ENCODE measurements at places on chromosomes 5 and 9. TPM values are rescaled to one million over a fixed set of nuclear protein-coding genes. Genes with fewer than 3 reads are reported as not detected.

PCDHA2 gene
- 0.20 TPM for total RNA-seq

CCDC152 gene
- 1.4 TPM for total RNA-seq

ADAM19 gene
- total RNA-seq: 13.1 TPM

DEPDC1B gene
- total RNA-seq: not detected

OR13F1 gene
- not detected for total RNA-seq

GABBR2 gene
- total RNA-seq: 0.22 TPM

PCDHB15 gene
- 3.2 TPM for total RNA-seq

PCDHGC5 gene
- total RNA-seq: 1.4 TPM

SELENOP gene
- total RNA-seq: 161 TPM

FOXI1 gene
- total RNA-seq: not detected

CFAP157 gene
- not detected for total RNA-seq

UBE2QL1 gene
- 10.8 TPM for total RNA-seq

FYB1 gene
- 8.4 TPM for total RNA-seq

DNAJC25 gene
- total RNA-seq: 8.7 TPM

SLC6A19 gene
- total RNA-seq: not detected

DRD1 gene
- not detected for total RNA-seq

SCGB3A2 gene
- total RNA-seq: not detected

DMGDH gene
- 1.3 TPM for total RNA-seq

DDX4 gene
- total RNA-seq: not detected

ZNF300 gene
- total RNA-seq: 0.74 TPM

TAF11L10 gene
- not detected for total RNA-seq

GLRA1 gene
- not detected for total RNA-seq

CENPK gene
- not detected for total RNA-seq

NIPAL4 gene
- 1.6 TPM for total RNA-seq

DBH gene
- not detected for total RNA-seq

ARL14EPL gene
- total RNA-seq: not detected

PPP3R2 gene
- total RNA-seq: not detected

CCDC192 gene
- total RNA-seq: not detected
